ENCODE measurements at places on chromosomes 11 and 22.

GRCh38 chr11:2883979-2884815 lies 1.4 kb downstream of the CDKN1C start:
- DNase-seq: no peak

GRCh38 chr11:107592813-107593212 lies 1.9 kb downstream of the ELMOD1 start:
- peak; percentile 30 for DNase-seq

- no peak for DNase-seq
Observed at GRCh38 chr11:4044976-4045646, 49.5 kb upstream of the RRM1 start.

- peak; percentile 67 for DNase-seq
Observed at GRCh38 chr11:10351765-10352641, 47.1 kb downstream of the ADM start.

DNA sequence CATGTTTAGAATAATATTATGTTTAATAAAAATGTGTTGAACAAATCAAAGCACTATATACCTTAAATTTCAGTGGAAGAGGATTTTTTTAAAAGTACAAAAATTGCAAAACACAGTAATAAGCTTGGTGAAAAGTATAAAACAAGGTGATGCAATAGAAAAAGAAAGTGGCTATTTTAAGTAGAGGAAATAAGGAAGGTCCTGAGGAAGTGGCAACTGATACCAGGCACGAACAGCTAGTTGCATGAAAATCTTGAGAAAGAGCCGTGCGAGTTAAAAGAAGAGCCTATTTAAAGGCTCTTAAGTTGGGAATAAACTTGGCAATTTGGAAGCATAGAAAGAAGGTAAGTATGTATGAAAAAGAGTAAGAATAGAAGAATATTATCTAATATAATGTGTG lies 1679.3 kb downstream of the LRRC4C start:
- DNase-seq: no peak

DNA sequence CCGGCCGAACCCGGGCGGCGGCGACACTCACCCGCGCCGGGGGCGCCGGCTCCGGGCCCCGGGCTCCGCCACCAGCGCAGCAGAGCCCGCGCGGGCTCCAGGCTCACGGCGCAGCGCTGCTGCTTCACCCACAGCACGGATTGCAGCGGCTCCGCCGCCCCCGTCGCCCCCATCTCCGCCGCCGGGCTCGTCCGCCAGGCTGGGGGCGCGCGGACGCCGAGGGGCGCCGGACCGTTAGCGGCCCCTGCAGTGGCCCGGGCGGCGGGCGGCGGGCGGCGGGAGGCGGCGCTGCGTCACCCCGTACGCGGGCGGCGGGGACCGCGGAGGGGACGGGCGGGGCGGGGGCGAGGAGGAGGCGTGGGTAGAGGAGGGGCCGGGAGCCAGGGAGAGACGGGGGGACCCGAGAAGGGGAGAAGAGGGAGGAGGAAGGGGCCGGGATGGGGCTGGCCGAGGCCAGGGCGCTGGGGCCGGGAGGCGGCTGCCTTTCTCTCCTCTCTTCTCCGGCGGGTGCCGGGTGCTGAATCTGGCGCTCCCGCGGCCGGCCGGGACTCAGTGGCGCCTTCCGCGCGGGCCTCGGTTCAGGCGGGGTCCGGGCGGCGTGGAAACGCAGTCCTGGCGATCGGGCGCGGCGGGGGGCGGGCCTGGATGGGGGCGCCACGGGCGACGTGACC lies at the start of gene CERK:
Gene CERK, minus strand, starts transcription at position 277 of the 671 bp plus-strand sequence. Its CDS starts 104 bp downstream, at position 173.
- peak; percentile 77 for DNase-seq

DNA sequence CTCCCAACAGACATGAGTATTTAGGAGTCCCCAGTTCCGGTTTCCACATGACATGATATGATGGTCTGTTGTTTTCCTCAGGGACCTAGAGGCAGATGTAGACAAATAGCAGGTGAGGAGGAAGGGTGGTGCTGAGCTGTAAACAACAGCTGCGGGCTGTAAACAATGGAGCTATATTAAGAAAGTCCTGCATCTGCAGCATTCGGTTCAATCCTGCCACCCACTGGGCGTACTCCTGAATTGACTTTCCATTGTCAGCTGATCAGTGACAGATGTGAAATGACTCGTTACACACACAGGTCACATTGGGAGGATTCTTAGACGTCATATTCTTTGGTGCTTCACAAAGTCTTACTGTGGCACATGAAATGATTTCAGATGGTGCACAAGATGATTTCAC lies 26.8 kb upstream of the RAG1 start:
- peak; percentile 25 for DNase-seq

DNA sequence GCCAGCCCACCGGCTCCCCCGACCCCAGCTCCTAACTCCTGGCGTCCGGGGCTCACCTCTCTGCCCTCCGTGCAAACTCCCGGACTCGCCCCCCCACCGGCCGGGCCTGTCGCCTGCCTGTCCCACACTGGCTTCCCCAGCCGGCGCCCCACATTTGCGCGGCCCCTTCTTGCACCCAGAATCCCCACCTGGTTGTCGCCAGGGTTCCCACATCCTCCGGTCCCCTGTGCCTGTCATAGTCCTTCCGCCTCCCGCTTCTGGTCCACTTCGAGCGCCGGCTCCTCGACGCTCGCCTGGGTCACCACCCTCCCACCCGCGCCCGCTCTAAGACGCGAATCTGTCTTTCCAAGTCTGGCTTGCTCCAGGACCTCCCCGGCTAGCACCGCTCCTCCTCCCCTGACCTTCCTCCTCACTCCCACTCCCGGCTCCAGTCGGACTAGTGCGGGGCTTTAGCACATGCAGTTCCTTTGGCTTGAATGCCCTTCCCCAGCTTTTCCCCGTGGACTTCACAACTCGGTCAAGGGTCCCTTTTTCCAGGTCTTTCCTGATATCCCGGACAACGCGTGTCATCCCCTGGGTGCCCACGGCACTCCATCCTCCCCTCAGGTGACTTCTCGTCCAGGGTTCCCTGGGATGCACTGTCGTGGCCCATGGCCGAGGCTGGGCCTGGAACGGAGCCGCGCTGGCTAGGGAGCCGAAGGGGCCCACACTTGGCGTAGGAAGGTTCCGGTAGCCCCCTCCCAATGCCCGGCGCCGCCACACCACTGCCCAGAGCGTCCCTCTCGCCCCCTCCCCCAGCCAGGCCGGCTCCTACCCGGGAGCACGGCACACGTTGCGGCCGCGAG lies 635 bp downstream of the SCARF2 start:
- DNase-seq: peak; percentile 31

GRCh38 chr11:78149646-78150045 lies 10.2 kb upstream of the ALG8 start:
- peak; percentile 48 for DNase-seq

DNA sequence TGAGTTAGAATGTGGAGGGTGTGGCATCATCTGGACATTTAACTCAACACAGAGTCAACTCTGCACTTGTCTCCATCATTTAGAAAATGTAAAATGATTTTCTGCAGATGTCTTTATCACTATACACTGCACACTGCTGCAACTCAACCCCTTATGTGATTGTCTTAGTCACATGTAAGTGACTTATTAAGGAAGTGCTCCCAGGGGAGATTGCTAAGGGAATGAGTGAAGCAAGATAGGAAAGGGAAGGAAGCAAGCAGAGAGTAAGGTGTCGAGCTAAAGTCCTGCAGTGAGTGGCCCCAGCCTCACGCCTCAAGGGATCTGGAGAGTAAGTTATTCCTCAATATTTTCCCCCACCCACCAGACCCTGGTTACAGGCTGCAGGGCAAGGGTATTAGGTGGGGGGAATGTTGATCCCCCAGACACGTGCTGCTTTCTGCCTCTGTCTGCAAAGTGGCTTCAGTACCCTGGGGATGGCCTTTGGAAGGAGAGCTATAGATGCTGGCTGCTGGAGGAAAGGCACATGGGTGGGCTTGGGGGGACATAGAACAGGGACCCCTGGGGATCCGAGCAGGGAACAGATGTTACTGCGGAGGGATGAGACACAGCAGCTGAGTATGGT lies 7.2 kb upstream of the CBX6 start:
- DNase-seq: no peak

DNA sequence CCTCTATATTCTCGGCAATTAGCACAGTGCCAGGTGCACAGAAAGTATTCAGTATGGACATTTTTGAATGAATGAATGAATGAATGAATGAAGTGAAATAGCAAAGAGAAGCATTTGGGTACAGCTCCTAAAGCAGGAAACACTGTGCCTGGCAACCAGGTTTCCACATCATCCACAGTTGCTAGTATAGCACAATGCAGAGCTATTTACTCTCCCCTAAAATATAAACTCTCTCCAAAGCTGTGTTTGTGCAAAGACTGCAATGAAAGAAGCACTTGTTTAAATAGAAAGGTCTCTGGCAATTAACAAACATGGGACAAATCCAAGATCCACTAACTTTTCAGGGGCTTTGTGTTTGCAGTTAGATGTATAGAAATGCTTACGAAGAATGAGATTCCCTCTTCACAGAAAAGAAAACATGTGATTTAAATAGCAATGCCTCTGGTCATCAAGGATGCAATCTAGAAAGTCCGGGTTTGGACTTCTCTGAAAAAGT lies 103.0 kb upstream of the OPCML start:
- no peak for DNase-seq

- no peak for DNase-seq
Observed at GRCh38 chr11:8829556-8829955, 81.4 kb upstream of the AKIP1 start.

DNA sequence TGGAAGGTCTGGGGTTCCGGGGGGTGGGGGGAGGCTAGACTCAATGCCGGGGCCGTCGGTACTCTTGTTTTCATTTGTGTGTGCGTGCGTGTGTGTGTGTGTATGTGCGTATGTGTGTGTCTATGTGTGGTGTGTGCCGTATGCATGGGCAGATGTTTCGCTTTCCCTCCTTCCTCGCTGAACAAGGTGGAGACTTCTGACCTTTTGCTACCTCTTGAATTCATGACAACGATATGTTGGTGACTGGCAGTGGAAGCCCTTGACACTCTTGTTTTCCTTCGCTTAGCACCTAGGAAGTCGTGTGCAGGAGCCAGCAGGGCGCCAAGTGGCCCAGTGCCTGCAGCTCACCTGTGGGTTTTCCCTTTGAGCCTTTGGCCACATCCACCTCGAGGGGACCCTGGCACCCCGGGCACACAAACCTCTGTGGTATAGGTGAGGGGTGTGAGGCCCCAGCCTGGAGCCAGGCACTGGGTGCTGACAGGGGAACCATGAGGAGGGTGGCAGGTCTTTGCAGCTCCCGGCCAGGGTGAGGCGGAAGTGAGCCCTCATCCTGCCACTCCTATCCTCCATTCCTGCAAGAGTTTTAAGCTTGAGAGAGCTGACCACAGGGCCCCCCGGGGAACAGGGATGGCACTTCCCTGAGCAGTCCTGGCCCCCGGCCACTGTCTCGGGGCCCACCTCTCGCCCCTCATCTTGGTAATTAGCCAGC lies 19.3 kb upstream of the TMEM191C start:
- DNase-seq: no peak

- DNase-seq: no peak
Observed at GRCh38 chr11:21514316-21514715, 678.6 kb upstream of the ANO5 start.

DNA sequence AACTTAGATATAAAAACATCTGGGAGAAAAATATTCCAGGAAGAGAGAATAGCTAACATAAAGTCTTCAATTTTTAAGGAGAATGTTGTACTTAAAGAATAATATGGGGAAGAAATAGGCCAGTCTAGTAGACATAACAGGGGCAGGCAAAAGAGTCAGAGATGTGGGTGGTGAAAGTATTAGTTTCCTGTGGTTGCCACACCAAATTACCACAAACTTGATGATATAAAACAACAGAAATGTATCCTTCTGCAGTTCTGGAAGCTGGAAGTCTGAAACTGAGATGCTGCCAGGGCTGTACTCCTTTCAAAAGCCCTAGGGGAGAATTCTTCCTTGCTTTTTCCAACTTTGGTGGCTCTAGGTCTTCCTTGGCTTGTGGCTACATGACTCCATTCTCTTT lies 1309.7 kb downstream of the LRRC4C start:
- DNase-seq: peak; percentile 31

- DNase-seq: no peak
Observed at GRCh38 chr22:40077646-40078016, 82.9 kb downstream of the FAM83F start.

DNA sequence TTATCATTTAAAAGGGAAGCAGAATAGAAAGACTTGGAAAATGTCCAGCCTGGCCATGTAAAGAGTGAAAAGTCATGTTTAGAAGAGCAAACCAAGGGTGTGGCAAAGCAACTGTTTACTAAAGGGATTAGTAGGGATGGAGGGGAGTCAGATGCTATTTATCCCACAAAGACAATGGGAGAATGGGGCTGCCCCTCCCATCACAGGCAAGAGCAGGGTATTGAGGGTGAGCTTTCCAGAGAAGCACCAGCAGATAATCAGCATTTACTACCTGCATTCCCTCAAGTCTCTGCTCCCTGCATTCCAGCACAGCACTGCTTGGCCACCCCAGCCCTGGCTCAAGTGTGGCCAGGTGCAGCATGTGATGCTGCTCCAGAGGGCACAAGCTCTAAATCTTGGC lies 18.5 kb upstream of the QSER1 start:
- no peak for DNase-seq

DNA sequence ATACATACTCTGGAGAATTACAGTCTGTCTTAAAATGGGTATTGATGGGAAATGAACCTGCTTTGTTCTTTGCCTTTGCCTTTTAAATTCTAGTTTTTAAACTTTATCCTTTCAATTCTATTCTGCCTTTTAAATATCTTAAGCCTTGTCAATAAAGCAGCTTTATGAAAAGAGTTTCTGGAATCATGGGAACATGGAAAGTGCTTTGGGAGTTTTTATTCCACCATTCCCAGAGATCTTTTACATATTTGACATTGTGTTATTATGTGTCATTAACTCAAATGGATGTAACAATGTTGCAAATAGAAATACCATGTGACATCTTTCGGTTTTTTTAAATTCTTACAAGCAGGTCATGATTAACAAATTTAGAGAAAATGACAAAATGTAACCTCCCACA lies 555.7 kb upstream of the ANO3 start:
- no peak for DNase-seq

- DNase-seq: peak; percentile 74
Observed at GRCh38 chr11:29018631-29019030, 910.4 kb downstream of the METTL15 start.

Data from fibroblast of skin of abdomen (primary cell).